ENCODE measurements at places on chromosomes 3 and 15.
A peak's percentile ranks its signal among the peaks of the same experiment; 100 is the strongest.

DNA sequence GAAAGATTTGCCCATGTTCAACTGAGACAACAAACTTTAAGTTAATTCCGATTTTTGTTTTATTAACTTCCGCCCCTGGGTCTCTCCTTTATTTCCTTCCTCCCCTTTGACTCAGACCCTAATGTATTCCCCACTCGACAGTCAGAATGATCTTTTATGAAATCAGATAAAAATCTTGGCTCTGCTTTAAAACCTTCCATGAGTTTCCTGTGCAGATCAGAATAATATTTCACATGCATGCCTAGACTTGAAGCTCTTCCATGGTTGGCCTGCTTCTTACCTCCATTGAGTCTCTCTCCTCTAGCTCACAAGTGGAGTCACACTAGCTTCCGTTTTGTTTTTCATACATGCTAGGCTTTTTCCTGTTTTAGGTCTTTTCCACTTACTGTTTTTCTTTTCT is 116.8 kb upstream of the SPATA16 start:
- DNase-seq = no peak

GRCh38 chr3:100297784-100298183 is 36.8 kb upstream of the NIT2 start:
- DNase-seq = no peak

- DNase-seq = no peak
These were observed 146.9 kb upstream of the PTPRG start for GRCh38 chr3:61414456-61414855.

DNA sequence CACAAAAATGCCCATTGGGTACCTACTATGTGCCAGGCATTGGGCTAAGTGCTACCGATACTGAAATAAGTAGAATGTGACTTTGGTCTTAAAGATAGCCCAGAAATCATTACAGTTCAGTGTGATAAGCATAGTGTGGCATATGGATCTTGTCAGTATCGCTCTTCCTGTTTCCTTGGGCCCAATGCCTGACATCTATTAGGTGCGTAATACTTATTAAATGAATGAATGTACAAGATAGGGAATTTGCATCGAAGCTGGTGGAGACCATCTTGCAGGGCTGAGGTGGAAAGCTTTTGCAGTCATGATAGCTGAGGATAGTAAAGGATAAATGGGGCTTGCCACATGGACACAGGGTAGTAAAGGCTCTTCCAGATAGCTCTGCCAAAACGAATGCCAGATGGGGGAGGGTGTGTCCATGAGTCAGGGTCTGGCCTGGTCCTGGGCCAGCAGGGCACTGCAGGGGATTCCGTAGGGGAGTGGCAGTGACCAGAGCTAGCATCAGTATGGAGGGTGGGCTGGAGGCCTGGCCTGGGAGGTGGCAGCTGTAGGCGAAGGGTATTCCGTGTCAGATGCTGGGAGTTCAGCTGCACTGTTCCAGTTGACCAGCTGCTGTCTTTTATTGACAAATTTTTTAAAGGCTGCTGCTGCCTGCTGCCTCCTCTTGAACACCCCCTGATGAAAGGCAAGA is 23.5 kb downstream of the TSEN2 start:
- DNase-seq = no peak

- DNase-seq = no peak
These were observed 234.0 kb downstream of the RBMS3 start for GRCh38 chr3:29514912-29515311.

DNA sequence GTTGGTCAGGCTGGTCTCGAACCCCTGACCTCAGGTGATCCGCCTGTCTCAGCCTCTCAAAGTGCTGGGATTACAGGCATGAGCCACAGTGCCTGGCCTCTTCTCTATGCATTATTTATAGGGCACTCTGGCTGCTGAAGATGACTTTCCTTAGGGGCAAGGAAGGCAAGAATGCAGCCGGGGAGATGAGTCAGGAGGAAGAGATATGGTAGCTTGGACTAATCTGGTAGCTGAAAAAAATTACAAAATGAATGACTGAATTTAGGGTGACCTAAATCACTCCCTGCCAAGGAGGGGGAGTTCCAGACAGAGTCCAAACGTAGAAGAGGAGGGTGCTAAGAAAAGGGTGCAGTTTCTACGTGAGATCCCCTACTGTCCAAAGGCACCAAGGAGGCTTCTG is 14.2 kb downstream of the RHCG start:
- no peak for DNase-seq

DNA sequence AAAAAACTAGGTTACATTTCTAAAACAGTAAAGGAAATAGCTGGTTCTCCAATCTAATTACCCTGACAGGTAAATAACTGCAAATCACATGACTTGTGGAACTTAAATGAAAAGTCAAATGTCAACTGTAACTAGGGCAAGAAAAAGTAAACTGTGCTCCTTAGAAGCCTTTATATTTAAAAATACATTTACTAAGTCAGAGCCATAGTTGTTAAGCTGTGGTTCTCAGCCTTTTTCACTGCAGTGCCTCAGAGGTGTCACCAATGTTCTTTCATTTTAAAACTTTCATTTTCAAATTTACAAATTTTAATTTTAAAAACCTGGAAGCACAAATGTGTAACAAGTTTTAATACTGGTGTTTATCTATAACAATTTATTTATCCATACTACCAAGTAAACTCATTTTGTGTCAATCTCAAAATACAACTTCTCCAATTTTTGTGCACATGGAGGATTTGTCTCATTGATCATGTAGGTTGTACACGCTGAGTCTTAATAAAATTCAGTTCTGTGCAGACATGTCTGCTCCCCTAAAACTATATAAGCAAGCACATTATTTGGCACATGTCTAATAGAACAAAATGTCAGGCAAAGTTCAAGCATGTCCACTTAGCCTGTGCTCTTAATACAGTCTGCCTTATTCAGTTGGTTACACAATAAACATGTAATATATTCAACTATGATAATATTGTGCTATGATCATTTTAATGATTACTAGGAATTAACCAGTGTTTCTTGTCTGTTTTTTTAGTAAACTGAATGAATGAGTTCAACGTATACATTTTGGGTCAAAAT is 70.4 kb downstream of the DLG1 start:
- no peak for DNase-seq

DNA sequence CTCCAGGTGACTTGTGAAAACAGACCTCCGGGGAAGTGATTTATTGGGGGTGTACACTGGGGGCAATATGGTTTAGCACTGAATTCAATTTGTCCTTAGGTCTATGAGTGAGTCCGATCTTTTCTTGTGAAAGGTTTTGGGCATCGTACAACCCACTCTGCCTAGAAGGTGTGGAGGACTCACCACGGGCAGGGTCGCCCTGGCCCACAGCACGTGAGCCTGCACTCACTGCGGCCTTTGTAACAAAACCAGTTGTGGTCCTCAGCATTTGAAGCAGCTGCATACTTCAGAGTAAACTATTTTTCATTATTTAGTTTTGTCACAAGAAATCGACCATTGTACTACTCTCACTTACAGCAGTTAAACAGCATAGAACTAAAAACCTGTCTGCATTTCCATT is 72.6 kb upstream of the BLM start:
- no peak for DNase-seq

DNA sequence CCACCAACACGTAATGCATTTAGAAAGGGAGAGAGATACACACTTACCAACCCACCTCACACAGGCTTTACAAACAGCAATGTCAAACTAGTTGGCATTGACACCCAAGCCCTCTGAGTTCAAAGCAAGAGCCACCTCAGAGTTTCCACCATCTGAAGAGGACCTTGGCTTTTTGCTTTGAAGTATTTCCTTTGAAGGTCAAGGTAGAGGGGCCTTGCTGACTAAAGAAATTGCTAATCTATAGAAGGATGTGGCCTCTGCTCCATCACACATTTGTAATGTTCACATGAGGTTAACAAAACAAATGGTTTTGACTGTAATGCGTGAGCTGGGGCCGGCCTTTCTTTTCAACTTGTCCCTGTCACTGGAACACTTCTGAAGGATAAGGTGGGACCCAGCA is 117.7 kb downstream of the POLR2M start:
- DNase-seq = no peak

DNA sequence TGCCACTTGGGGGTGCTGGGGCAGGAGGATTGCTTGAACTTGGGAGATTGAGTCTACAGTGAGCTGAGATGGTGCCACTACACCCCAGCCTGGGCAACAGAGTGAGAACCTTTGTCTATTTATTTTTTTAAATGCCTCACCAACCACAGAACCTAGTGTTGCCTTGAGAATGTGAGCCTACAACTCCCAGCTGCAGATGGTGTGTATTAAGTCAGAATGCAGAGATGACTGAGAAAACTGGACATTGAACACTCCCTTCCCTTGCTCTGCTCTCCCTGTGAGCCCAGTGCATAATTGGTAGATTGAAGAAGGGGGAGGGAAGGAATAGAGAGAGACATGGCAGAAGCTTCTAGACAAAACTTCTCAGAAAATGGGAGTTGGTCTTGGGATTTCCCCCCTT is 53.5 kb downstream of the CCDC33 start:
- DNase-seq = no peak

- DNase-seq = peak; percentile 92
These were observed 32.3 kb downstream of the SPINK8 start for GRCh38 chr3:48301020-48301799.

- no peak for DNase-seq
These were observed 244.2 kb upstream of the EPHA3 start for GRCh38 chr3:88863196-88863595.

DNA sequence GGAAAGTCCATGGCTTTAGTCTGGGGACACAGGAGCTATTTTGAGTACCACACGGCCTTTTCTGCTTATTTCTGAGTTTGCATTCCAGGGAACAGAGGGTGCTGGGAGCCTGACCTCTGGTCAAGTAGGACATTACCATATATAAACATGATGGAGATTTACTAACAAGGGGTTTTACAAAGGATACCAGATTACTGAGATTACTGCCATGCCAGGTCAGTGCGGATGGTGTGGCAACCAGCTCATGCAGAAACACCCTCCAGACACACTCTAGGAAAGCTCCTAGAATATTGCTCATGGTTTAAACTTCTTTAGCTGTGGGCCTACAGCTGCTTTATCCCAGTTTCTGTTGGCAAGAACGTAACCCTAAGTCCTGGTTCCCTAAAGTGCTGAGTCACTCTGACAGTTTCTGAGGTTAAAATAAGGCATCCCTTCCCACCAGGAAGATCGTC is 54.3 kb upstream of the AGTR1 start:
- no peak for DNase-seq

GRCh38 chr15:75631935-75632334 is 6.4 kb upstream of the SNUPN start:
- no peak for DNase-seq

DNA sequence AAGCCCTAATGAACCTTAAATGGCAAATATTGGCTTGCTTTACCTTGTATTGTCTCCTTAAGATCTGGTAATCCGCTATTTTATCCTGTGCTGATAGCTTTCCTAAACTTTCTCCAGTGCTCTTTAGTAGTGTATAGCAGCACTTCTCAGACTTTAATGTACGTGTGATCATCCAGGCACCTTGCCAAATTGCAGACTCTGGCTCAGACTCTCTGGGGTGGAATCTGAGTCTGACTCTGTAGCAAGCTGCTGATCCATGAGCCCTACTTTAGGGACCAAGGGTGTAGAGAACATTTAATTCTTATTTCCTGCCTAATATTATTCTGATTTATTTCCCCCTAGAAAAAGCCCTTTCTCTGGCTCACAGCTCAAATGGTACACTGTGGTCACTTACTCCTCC is 518.8 kb upstream of the ZNF385D start:
- DNase-seq = no peak

GRCh38 chr3:15206662-15207576 is 873 bp downstream of the CAPN7 start:
- no peak for DNase-seq

DNA sequence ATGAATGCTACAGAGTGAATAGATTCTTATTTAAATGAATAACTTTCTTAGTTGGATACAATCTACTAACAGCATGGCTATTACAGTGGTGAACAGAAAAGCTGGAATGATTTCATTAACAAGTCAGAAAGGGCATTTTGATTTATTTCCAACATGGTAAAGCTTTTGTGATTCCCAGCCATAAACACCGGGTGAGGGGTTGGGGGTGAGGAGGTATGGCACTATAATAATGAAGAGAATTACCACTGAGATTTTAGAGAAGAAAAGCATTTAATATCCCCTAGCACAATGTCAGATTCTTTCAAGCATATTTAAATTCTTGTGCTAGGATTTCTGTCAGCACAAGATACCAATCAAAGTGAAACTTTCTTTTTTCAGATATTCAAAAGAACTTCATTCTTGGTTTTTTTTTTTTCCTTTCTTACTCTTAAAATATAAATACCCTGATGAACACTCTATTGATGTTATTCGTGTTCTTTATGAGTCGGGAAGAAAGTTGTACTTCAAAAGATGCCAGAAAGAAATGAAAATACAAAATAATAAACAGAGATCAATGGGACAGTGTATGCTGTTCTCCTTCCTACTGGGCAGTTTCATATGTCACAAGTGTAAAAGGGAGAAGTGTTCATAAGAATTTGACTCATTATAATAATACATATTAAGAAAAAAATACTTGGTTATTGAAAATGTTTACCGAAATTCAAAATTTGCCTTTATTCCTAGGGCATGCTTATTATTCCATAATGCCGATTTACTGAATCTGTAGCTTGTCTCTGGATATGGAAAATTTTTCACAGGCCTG is 522.8 kb downstream of the CADM2 start:
- no peak for DNase-seq
